Activated T-helper 1 cell treated with anti-CD3 and anti-CD28 coated beads, Interleukin-2, amount 50 U/mL, for 16 hours (primary cell): ENCODE measurements at places on chromosomes 2 and 18.

- DNase-seq: no peak
Measured at GRCh38 chr2:210635257-210635656, 78.9 kb downstream of the CPS1 start.

- no peak for DNase-seq
Measured at GRCh38 chr2:38421274-38422056, 44.4 kb upstream of the ATL2 start.

DNA sequence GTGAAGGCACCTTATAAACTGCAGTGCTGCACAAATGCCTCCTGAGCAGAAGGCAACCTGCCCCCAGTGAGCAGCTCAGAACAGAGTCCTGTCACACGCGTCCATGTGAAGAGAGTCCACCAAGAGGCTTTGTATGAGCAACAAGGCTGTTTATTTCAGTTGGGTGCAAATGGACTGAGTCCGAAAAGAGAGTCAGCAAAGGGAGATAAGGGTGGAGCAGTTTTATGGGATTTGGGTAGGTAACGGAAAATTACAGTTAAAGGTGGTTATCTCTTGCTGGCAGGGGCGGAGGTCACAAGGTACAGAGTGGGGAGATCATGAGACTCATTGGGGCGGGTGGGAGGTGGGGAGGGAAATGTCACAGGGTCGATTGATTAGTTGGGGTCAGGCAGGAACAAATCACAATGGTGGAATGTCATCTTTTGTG, 53.4 kb upstream of the RALBP1 start:
- DNase-seq: no peak

- no peak for DNase-seq
Measured at GRCh38 chr2:235105821-235106359, 154.1 kb downstream of the SH3BP4 start.

DNA sequence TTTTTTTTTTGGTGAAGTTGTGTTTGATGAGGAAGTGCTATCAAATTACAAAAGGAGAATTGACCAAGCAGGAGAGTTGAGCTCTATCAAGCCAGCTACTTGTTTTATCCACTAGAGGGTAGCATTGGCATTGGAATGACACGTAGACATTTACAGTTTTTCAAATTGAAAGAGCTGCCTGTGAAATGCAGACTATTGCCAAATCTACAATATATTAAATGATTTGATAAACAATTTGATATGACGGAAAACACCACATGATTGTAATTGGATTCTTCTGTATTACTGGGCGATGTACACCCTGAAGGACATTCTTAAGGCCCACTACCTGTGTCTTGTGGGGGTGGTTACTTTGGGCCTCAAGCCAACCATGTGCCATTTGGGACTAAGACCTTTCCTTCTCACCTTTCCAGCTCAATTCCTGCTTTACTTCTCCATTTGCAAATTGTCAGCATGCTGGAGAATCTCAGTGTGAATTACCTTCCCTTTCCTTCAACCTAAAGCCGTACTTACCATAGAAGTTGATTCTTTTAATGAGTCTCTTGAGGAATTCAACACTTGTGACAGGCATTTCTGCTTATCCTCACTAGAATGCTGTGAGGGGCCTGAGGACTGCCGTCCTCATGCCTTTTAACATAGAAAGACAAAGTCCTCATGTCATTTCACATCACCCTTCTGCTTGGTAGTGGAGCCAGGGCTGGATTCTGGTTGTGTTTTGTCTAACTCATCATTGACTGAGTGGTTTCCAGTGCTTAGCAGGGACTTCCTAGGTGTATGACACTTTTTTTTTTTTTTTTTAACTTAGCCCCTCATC, 134.8 kb upstream of the THUMPD2 start:
- DNase-seq: no peak

- DNase-seq: no peak
Measured at GRCh38 chr2:55296393-55296792, 27.4 kb upstream of the MTIF2 start.

GRCh38 chr2:217204358-217204757, 344.5 kb upstream of the TNP1 start:
- DNase-seq: no peak

- DNase-seq: no peak
Measured at GRCh38 chr2:148451046-148451445, 193.5 kb upstream of the EPC2 start.

- no peak for DNase-seq
Measured at GRCh38 chr18:63099091-63099840, 220.3 kb downstream of the BCL2 start.

- DNase-seq: no peak
Measured at GRCh38 chr2:43270930-43271615, 44.7 kb upstream of the ZFP36L2 start.

DNA sequence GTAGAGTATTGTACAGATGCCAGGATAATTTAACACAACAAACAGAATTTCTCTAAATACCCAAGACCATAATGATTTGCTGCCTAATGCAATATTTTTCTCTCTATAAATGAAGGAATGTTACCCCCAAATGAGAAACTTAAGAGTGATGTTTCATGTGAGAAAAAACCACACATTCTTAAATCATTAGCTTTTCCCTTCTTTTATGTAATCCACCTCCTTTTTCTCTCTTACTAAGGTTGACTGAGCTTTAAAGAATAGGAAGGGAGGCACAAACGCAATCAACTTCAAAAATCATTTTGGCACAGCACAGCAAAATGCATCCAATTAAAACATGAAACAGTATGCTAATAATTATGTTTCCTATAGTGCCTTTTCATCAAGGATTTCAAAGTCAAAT, 698.1 kb upstream of the CDH2 start:
- no peak for DNase-seq

GRCh38 chr2:227192491-227192890, 28.1 kb downstream of the COL4A3 start:
- no peak for DNase-seq

- DNase-seq: no peak
Measured at GRCh38 chr2:235946590-235946989, 221.6 kb downstream of the GBX2 start.

GRCh38 chr2:148643421-148643820, 1.1 kb upstream of the EPC2 start:
- no peak for DNase-seq

- DNase-seq: no peak
Measured at GRCh38 chr2:191266201-191266600, 21.0 kb downstream of the MYO1B start.

DNA sequence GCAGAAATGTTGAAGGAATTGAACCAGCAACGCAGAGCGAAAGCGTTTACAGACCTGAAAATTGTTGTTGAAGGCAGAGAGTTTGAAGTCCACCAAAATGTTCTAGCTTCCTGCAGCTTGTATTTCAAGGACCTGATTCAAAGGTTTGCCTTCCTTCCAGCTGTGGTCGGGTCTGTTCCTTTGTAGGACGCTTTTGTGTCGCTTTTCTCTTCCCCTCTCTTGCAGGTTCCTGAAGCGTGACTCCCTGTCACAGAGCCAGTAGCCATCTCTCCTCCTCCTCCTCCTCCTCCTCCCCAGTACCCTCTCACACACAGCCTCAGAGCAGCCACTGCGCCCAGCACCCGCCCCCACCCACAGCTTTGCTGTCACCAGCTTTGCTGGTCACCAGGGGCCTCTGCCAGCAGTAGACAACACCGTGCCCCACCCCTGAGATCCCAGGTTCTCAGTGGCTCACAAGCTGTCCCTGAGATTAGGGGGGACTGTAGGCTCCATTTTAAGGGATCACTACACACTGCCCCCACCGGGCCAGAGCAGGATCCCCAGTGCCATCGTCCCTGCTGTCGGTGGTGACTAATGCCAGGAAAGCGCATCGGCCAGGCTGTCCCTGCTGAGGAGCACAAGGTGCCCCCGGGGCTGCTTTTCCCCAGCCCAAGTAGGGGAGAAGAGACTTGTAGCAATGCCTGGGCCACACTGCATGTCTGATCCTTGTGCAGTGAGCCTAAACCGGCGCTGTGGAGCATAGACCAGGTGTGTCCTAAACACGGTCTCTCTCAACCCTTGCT, 242.3 kb downstream of the ATAD2B start:
- DNase-seq: no peak

GRCh38 chr2:180472133-180472532, 465.0 kb upstream of the CWC22 start:
- DNase-seq: no peak

- DNase-seq: no peak
Measured at GRCh38 chr2:214201892-214202291, 209.0 kb upstream of the VWC2L start.

DNA sequence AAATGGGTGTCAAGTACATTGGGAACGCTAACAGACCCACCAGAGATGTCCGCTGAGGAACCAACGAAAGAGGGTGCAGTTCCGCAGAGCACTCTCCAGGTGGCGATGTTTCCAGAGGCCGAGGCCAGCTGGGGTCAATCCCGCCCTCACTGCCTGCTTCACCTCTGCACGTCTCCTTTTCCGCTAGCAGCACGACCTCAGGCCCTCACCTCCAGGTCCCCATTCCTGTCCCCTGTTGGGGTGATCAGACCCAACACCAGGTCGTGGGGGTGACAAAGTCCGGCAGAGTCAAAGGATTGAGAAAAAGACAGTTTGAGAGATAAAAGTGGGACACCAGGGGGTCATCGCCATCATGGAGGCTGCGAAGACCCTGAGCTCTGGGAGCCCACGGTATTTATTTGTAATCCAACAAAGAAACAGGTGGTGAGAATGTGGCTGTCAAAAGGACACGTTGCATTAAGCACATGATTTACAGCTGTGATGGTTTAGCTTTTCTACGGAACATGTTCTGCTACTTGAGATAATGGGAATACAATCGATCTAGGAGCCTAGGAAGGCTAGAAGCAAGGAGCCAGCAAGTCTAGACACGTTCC, 27.3 kb downstream of the ZAP70 start:
- DNase-seq: no peak

GRCh38 chr2:193868132-193868531, 1673.4 kb upstream of the TMEFF2 start:
- no peak for DNase-seq

GRCh38 chr2:204860274-204860673, 315.0 kb downstream of the PARD3B start:
- DNase-seq: no peak

DNA sequence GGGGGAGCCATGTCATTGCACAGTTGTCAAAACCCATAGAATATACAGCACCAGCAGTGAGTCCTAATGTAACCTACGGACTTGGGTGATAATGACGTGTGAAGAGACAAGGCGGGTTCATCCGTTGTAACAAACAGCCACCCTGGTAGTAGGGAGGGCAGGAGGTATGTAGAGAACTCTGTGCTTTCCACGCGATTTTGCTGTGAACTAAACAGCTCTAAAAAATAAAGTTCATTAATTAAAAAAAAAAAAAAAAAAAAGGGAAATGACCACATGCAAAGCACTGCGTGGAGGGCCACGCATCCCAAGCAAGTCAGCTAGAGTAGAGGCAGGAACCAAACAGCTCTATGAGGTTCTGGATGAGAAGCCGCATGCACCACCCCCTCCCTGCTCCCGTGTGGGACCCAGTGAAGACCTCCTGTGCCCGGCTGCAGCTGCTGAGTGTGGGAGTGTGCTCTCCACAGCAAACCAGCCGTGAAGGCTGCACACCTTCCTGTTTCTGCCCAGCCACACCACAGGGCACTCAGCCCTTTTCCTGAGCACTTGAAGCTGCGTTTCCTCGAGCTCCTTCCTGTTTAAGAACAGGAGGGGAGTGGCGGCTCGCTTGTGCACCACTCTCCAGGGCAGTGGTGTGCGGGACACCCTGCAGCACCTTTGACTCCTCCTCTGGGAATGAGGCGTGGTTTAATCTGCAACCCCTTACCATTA, 65.6 kb downstream of the ODC1 start:
- DNase-seq: peak; percentile 8

DNA sequence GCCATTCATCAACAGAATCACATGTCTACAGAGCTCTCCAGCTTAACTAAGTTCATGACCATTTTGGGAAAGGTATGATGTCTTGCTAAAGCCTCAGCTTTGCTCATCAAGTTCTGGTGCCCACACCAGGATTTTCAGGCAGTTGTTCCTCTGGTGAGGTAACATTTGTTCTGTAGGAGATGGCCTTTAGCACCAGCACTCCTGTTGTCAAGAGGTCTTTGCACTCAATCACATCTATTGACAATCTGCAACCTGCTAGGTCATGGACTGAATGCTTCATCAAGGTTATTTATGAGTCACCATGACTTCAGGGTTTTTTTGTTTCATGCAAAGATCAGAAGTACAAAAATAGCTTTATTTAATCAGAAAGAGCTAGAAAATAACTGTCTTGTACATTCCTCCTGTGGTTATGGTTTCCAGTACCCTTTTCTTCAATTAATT, 36.6 kb upstream of the VIT start:
- DNase-seq: no peak

DNA sequence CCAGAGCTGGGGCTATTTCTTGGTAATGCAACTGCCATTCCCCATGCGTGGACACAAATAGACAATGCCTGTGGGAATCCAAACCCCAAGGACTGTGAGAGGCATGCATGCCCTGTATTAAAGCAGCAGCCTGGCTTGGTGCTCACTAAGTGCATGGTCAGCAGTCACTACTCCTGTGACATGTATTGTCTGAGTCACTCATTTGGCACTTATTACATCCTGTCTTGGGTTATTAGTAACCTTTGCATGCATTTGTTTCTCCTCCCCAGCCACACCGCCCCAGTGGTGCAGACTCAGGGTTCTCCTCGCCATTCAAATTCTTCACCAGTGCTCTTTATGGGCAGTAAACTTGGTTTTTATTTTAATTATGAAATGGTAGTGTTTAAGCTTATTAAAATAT, 30.2 kb downstream of the PRKCE start:
- no peak for DNase-seq

- no peak for DNase-seq
Measured at GRCh38 chr18:67194886-67195285, 321.6 kb downstream of the DSEL start.

DNA sequence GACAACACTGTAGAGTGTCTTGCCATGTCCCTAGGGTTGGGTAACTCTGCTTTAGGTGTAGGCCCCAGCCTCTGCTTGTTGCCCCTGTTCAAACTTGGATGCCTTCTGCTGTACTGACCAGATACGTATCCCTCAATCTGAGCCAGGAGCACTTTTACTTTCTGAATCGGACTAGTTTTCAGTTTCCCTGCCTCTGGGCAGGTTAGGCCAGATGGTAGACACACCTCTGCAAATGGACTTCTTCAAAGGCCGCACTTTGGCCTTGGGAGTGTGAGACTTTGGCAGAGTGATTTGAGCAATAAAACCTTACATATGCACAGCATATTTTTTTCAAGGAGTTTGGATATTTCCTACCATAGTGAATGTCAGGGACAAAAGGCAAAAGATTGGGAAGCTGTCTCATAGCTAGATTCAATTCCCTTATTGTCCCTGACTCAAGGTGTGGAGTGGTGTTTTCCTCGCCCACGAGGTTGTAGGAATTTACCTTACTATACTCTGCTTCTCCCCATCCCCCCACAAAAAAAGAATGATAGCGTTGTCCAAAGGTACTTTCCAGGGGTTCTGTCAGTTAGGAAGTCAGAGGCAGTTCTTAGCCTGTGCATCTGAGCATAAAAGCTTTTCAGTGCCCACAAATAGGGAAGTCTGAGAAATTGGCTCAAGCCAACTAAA, 15.3 kb upstream of the PARD3B start:
- no peak for DNase-seq
